Stimulated activated CD8-positive, alpha-beta memory T cell treated with anti-CD3 and anti-CD28 coated beads, Interleukin-15, amount 100 ng/mL, for 1 hour (primary cell): ENCODE measurements at places on chromosomes 2 and 18.

GRCh38 chr2:203280428-203281064, 41.7 kb downstream of the CYP20A1 start:
- DNase-seq, result no peak

GRCh38 chr2:72181616-72182015, 34.0 kb upstream of the CYP26B1 start:
- DNase-seq, result no peak

- DNase-seq, result no peak
These were observed 3.8 kb upstream of the SESTD1 start for GRCh38 chr2:179268277-179268925.

DNA sequence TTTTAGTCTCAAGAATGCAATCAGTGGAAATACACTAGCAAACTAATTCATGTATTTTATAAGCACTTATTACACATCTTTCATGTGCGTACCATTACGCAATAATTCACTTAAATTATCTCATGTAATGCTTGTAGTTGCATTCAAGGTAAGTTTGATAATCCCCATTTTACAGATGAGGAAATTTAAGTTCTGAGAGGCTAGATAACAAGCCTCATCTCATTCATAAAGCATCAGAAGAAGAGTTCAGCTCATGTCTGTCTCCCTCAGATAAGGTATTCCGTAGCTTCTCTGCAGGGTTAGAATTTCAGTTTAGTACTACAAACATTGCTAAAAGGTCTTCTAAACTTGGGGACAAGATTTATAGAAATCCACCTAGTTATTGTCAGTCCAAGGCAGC, 47.8 kb downstream of the HNMT start:
- DNase-seq, result no peak

GRCh38 chr2:108346827-108347226, 30.9 kb upstream of the SULT1C4 start:
- DNase-seq, result no peak

- no peak for DNase-seq
These were observed 264.4 kb upstream of the SIX2 start for GRCh38 chr2:45273412-45274249.

DNA sequence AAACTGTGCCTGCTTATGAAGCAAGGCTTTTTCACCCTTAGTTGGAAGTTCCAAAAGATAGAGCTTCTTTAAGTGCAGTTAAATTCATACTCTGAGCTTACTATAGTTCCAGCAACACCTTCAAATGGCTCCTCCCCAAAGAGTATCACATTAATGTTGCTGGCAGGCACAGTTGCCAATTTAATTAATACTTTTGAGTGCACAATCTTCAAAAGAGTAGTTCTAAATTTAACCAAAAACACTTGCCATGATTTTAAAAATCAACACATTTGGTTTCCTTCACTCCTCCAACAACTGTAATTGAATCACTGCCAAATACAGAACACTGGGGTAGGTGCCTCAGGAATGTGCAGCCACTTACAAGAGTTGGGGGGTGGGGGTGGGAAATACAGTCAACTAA, 150.6 kb upstream of the UBE2E3 start:
- no peak for DNase-seq

- DNase-seq, result no peak
These were observed 875 bp upstream of the MAP3K19 start for GRCh38 chr2:135048122-135048521.

DNA sequence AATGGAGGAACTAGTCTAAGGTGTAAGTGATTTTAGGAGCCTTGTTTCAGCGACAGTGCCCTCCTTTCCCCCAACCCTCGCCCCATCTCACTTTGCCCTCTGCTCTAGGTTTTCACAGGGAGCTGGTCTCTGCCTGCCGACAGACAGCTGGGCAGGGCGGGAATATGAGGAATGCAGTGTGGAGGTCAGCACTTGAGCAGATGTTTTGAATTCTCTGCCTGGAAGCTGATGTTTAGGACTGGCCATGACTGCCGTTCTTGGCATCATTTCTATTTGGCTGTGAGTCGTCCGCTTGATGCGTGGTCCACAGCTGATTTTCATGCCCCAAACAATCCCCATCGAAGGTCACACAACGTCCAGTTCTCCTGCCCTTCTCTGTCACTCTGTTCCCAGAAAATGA, 55.1 kb upstream of the SIX3 start:
- DNase-seq, result no peak

- no peak for DNase-seq
These were observed 161.3 kb upstream of the UBE2E3 start for GRCh38 chr2:180819106-180819505.

DNA sequence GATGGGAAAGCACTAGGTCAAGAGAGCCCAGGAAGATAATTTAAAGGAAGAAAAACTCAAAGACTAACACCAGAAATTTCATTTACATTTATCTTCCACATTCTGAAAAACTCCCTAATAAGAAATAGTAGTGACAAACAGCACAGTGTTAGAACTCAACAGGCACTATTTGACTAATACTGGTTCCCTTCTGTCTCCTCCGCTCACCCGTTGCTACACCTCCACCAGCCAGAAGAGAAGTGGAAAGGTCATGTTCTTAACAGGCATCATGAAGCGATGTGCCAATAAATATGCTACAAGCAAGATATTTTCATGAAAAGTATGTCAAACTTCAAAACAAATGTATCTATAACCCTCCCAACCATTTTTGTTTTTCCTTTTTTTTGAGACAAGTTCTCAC, 5.7 kb downstream of the ROCK1 start:
- DNase-seq, result no peak
